Erythroblast (primary cell): ENCODE measurements at places on chromosomes 12 and 14.

GRCh38 chr14:104787736-104788135, 7.8 kb downstream of the AKT1 start:
- DNase-seq, result no peak

GRCh38 chr14:75134644-75135043, 7.8 kb upstream of the NEK9 start:
- no peak for DNase-seq

- DNase-seq, result no peak
These were observed 265.1 kb upstream of the SFSWAP start for GRCh38 chr12:131445795-131446194.

GRCh38 chr14:30584058-30584630, 25.2 kb downstream of the G2E3 start:
- no peak for DNase-seq

DNA sequence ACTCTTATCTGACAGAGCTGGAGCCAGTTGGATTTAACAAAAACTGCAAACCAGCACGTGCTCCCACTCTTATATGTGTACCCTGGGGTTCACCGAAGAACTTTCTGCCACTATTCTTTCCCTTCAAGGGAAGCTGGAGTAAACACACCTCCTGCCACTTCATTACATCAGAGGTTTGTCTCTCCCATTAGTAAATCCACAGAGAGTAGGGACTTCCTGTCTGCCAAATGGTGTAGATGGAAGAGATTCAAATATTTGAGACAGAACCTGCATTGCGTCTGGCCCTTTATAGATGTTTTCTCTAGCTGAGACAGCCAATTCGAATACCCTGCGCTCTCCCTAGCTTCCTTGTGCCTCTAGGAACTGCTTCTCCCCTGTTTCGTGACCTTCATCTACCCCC, 29.1 kb upstream of the AEBP2 start:
- no peak for DNase-seq

- DNase-seq, result no peak
These were observed at the start of gene LIN7A for GRCh38 chr12:80937391-80938238. TSS of gene LIN7A (minus strand) at chr12:80937934. CDS start at chr12:80937722, 212 bp downstream.

GRCh38 chr12:98735821-98736220, 90.7 kb downstream of the APAF1 start:
- DNase-seq, result no peak
